ENCODE measurements at places on chromosomes 3 and 15. TPM values are rescaled to one million over a fixed set of nuclear protein-coding genes. Genes with fewer than 3 reads are reported as not detected.

DNA sequence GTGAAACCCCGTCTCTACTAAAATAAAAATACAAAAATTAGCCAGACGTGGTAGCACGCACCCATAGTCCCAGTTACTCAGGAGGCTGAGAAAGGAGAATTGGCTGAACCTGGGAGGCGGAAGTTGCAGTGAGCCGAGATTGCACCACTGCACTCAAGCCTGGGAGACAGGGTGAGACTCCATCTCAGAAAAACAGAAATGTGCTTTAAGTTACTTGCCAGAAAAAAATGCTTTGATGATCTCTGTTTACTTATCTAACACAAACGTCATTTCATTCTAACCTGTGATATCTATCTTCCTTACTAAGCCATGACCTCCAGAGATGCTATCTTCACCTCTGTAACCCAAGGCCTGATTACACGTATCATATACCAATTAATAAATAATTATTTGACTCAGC lies 7.4 kb downstream of the NKIRAS1 start:
- no peak for DNase-seq

The PATL2 gene
- total RNA-seq, result 43.5 TPM

GRCh38 chr3:141308588-141309218 lies 59.6 kb upstream of the ZBTB38 start:
- no peak for DNase-seq

DNA sequence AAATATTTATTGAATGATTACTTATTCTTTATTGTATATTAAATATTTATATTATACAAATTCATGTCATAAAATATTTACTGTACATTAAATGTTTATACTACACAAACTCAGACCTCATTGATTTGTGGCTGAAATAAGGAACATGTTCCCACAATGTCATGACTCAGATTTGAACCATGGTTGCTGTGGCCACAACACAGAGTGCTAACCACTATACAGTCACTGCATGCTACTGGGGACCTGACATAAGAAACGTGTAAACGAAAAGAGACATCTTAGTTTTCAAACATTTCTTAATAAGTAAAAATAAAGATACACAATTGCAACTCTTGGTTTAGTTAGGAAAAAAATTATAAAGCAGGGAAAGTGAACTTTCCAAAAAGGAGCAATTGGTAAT lies 99.1 kb upstream of the AGTR1 start:
- no peak for DNase-seq

GRCh38 chr15:79863886-79864285 lies 32.9 kb downstream of the MTHFS start:
- no peak for DNase-seq

The CIB1 gene
- total RNA-seq, result 112 TPM

- DNase-seq, result no peak
These were observed 57.8 kb downstream of the TLE3 start for GRCh38 chr15:70039917-70040316.

DNA sequence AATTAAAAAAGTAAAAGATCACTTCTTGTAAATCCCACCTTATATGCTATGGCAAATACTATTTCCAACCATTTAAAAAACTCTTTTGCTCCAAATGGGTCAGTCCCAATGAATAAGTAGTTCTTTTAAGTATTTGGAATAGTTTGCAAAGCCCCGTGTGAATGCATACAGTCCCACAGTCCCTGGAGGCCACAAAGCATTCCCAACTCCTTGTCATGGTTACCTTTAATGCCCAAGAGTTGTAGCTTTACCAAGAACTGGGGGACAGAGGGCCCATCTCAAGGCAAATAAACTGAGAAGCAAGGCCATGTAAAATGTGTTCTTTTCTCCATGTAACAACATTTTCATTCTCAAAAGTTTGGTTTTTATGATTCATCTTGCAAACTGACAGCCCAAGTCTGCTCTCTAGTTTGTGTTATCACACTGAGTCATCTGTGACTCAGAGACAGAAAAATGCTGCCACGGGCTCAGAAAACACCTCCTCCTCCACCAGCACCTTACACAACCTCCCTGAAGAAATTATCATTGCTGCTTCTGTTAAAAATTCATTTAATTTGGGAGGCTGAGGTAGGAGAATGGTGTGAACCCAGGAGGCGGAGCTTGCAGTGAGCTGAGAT lies 336.2 kb downstream of the ERC2 start:
- no peak for DNase-seq

DNA sequence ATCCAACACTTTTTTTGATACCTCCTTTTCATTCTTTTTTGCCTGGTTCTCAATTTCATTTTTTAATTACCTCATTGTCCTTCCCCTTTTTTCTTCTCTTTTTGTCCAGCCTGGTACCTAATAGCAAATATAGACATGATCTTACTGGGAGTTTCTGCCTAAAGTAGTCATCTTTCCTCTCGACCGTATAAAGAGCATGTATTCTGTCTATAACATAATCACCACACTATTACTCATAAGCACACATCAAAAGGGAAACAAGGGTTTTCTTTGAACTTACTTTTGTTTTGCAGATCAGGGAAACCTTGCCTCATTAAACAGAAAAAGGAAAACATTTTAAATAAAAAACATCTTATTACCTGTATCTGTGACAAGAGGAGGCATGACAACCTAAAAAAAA lies 33.0 kb downstream of the FAM98B start:
- no peak for DNase-seq

GRCh38 chr3:14431917-14432834 lies 29.8 kb downstream of the SLC6A6 start:
- DNase-seq, result peak; percentile 75

DNA sequence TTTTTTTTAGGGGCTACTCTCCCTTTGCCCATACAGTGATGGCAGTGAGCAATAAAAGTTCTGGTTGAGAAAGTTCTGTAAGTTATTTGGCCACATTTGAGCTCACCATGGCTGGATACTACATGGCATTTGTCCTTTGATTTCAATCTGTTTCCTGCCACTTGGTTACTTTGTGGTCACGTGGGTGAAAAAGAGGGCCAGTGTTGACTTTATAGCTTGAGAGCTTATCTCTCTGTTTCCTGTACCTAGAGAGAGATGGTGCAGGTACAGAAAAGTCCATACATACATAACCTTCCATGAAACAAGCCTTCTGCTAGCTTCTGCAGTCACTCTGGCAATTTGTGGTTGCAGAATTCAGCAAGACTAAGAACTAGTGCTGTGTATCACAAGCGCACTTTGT lies 23.4 kb upstream of the MECOM start:
- DNase-seq, result no peak

- no peak for DNase-seq
These were observed 19.4 kb upstream of the SLC41A3 start for GRCh38 chr3:126103121-126104027.

GRCh38 chr15:87860743-87861142 lies 395.8 kb downstream of the NTRK3 start:
- DNase-seq, result no peak

The SLC2A2 gene
- total RNA-seq, result 0.29 TPM

DNA sequence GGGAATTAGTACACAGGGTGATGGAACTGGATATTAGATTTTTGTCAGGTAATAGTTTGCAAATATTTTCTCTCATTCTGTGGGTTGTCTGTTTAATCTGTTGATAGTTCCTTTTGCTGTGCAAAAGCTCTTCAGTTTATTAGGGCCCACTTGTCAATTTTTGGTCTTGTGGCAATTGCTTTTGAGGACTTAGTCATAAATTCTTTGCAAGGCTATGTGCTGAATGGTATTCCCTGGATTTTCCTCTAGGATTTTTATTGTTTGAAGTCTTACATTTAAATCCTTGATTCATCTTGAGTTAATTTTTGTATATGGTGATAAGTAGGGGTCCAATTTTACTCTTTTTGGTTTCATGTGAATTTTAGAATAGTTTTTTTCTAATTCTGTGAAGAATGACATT lies 111.3 kb downstream of the ARRDC4 start:
- DNase-seq, result no peak

The CFAP20DC gene
- total RNA-seq, result 0.28 TPM

DNA sequence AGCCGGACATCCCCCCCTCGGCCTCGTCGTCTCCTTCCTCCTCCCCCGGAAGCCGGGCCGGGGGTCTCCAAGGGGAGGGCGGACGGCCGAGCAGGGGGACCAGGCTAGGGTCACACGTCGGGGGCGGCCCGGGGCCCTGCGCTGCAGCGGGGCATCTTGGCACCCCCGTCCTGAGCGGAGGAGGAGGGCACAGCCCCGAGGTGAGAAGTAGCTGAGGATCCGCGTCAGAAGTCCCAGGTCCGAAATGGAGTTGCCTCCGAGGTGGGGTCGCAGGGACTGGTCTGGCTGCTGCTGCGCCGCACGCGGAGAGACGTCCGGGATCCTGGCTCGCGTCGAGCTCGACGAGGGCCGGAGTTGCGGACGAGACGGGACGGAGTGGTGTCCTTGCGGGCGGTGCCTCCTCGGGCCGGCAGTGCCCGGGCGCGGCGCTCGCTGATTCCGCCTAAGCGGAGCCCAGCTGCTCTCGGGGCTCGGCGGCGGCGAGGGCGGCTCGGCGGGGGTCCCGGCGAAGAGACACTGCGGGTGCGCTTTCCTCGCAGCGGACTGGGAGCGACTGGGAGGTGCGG lies at the start of gene ADCY5:
TSS of gene ADCY5 (minus strand) at position 555 of the 566 bp plus-strand sequence. CDS start at position 10, 545 bp downstream.
- no peak for DNase-seq

DNA sequence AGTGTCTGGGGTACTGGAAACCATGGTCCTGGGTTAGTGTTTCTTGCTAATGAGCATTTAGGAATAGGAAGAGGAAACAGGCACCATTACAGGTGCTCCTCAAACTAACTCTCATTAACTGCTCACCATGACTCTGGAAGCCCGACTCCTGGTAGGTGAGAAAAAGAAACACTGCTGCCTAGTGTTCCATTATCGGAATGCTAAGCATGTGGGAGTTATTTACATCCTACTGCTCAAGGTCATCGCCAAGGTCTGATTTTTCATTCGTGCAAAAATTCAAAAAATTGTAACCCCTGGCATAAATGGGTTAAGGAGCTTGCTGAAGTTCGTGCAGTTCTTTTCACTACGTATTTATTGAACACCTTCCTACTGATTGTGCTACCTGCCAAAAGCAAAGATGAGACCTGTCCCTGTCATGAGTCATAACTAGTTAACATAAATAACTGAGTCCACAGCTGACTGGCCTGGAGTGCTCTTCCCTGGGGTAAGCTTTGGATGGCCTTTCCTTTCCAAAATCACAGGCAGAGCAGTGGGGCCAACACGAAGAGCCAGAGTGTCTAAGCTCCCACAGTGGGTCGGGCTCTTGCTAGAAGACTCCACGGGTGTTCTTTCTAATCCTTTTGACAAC lies 22.7 kb upstream of the PAQR5 start:
- no peak for DNase-seq

The SLC7A14 gene
- not detected for total RNA-seq

GRCh38 chr3:46100812-46101211 lies 73.5 kb upstream of the XCR1 start:
- no peak for DNase-seq
